NCI-H2029 (cell line): ENCODE measurements at places on chromosomes 7 and 10.

DNA sequence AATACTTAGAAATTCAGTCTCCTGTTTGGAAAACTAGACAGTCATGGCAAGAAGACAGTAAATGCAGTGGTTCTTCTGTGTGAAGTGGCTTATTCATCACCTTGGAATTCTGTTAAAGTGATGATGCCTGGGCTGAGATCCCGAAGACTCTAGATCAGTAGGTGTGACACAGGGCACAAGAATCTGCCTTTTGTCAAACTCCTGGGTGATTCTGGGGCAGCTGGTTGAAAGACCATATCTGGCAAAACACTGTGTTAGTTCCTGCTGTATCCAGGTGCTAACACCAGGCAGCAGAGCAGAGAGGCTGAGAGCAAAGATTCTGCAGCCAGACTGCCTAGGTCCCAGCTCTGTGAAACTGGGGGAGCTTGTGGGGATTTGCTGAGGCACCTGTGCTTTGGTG, 26.5 kb downstream of the MRC1 start:
- no peak for DNase-seq

- no peak for DNase-seq
These were observed 25.2 kb downstream of the DNAJC1 start for GRCh38 chr10:21978191-21978862.

- no peak for DNase-seq
These were observed 17.0 kb downstream of the IL15RA start for GRCh38 chr10:5960070-5960972.

GRCh38 chr10:49362596-49363260, 33.2 kb downstream of the DRGX start:
- no peak for DNase-seq

GRCh38 chr10:110898391-110898790, 20.6 kb downstream of the BBIP1 start:
- no peak for DNase-seq

- no peak for DNase-seq
These were observed 21.5 kb downstream of the PDGFA start for GRCh38 chr7:497946-498655.

DNA sequence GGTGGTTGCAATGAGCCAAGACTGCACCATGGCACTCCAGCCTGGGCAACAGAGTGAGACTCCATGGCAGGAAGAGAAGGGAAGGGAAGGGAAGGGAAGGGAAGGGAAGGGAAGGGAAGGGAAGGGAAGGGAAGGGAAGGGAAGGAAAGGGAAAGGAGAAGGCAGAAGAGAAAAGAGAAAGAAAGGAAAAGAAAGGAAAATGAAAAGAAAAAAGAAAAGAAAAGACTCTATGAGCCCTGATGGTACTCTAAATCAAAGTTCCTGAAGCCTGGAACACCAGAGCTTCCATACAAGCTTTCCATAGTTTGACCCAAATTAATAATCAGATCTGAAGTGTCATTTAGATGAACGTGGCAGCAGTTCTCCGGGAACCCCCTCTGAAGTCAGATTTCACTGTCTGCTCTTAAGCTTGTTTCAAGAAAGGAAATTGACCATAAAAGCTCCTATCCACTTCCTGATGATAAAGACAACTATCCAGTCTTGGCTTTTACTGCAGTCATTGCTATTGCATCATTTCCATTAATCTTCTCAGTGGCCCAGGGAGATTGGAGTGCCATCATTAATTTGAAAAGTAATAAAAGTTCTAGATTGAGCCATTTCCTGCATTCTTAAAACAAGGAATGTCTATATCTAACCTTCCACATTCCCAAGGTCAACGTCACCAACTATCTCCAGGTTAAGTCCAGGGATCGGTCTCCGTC, 44.2 kb upstream of the FRMD4A start:
- no peak for DNase-seq
